ENCODE measurements at places on chromosomes 2 and 18. TPM values are rescaled to one million over a fixed set of nuclear protein-coding genes. Genes with fewer than 3 reads are reported as not detected.

NPPC gene
- polyA plus RNA-seq: 0.33 TPM

CPS1 gene
- 0.07 TPM for polyA plus RNA-seq

ANKRD29 gene
- not detected for polyA plus RNA-seq

CD207 gene
- polyA plus RNA-seq: not detected

HMSD gene
- polyA plus RNA-seq: 0.04 TPM

MOB4 gene
- 12.6 TPM for polyA plus RNA-seq

ZNF532 gene
- polyA plus RNA-seq: 58.2 TPM

PROM2 gene
- polyA plus RNA-seq: 0.67 TPM

THUMPD2 gene
- polyA plus RNA-seq: 11.6 TPM

ACMSD gene
- polyA plus RNA-seq: not detected

CFAP221 gene
- polyA plus RNA-seq: not detected

DTNA gene
- polyA plus RNA-seq: not detected
